Stimulated activated CD8-positive, alpha-beta memory T cell treated with anti-CD3 and anti-CD28 coated beads, Interleukin-4, amount 100 ng/mL, for 4 hours (primary cell): ENCODE measurements at places on chromosomes 6 and 20.

- DNase-seq, result no peak
Observed at GRCh38 chr6:136566851-136567250, 16.6 kb upstream of the MAP7 start.

DNA sequence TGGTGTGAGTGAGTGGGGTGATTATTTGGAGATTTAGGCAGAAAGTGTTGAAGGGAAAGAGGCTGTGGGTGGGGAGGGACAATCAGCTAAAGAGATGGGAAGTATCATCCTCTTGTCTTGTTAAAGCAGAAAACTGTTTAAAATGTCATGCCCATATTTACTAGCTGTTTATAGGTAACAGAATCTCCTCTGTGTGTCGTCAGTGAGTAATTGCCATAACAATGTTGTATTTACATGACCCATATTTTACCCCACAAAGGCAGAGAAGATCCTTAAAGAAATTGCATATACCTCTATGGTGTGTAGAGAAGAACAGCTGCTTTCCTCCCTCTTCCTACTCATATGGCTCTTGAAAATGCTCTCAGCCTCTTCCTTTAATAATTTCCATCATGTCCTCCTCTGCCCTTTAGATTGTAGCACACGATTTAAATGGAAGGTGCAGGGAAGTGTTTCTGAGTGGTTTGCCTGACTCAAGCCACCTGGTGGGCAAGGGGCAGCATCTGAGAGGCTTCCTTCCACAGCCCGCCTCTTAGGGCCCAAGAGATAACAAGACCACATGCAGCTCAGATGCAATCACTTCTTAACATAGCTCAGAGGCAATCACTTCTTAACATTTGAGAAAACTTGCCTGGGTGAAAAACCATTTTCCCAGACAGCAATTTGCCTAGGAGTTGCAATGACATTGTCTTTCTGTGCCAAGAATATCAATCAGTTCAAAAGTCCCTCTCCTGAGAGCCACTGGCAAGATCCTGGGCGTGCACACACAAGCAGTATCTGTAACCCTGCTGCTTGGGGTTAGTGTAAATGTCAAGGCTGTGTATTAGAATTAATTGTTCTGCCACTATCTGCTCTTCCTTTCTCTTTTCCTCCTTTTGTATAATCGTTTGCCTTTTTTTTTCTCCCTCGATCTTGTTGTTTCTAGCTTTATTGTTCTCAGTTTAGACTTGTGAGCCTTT is 44.1 kb upstream of the EDN1 start:
- DNase-seq, result no peak

GRCh38 chr6:105272786-105273185 is 93.0 kb upstream of the POPDC3 start:
- DNase-seq, result no peak

- DNase-seq, result no peak
Observed at GRCh38 chr6:40759838-40760237, 172.7 kb upstream of the LRFN2 start.

- DNase-seq, result no peak
Observed at GRCh38 chr6:92111386-92111785, 1308.0 kb downstream of the EPHA7 start.

DNA sequence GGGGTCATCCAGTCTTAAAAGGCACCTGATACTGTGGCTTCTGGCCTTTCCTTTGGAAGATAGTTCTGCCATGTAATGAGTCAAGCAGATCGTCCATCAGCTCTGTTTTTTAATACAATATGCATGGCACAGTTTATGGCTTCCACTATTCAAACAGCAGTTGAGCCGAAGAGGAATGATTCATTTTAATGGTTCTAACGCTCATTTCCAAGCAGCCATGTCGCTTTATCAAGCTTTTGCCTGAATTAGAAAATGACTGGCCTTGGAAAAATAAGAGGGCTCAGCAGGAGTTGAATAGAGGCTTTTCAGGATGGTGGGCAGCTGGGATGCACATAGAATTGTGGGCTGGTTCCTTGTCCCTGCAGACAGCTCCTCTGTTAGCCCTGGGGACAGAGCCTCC is 138.1 kb downstream of the SOBP start:
- no peak for DNase-seq

DNA sequence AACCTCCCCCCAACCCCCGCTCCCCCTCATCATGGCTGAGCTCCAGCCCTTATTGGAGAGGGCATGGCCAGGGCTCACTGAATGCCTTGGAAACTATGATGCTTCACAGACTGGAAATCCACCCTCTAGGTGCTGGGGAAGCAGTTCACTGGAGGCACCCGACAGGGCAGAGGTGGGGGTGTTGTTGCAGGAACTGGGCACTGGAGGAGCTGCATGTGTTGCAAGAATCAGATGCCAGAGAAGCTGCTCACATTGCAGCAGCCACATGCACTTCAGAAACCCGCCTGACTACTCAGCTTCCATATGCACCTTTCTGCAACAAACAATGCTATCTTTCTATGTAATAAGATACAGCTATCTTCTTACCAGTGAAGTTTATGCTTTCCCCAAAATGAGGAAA is 7.9 kb upstream of the TBPL1 start:
- DNase-seq, result no peak

GRCh38 chr6:122995921-122996793 is at the start of gene CLVS2:
Gene CLVS2, plus strand, starts transcription at chr6:122996235. Its CDS starts 1,543 bp downstream, at chr6:122997778.
- no peak for DNase-seq

DNA sequence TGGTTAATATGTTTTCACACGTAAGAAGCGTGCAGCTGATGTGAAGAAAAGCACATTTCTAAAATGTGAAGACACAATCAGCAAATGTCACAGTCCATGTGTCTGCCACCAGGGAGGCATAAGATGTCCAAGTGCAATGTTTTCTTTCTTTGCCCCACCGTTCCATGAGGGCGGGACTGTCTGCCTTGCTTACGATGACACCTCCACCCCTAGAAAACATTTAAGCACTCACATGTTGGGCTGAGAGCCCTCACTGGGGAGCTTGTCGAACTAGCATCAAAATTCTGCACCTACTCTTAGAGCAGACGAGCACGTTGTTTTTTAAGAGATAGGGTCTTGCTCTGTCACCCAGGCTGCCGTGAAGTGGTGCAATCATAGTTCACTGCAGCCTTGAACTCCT is 57.6 kb downstream of the PSMG4 start:
- DNase-seq, result no peak

DNA sequence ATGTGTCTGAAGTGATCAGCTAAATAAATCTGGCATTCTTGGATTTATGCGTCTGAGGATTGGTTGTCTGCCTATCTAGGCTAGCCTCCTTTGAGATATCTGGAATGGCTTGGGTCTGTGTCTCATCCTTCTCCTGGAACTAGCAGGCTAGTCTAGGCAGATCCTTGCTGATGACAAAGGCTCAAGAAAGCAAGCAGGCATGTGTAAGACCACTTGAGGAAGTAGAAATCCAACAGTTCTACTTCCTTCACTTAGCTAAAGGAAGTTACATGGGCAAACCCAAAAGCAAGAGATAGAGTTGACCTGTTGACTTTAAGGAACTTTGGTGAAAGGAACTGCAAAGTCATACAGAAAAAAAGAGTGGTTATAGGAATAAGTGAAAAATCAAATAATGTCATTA is 672.6 kb downstream of the MAFB start:
- DNase-seq, result no peak

- DNase-seq, result no peak
Observed at GRCh38 chr20:59515013-59515905, 89.1 kb upstream of the PHACTR3 start.

GRCh38 chr6:165200178-165200577 is 109.2 kb downstream of the C6orf118 start:
- no peak for DNase-seq

DNA sequence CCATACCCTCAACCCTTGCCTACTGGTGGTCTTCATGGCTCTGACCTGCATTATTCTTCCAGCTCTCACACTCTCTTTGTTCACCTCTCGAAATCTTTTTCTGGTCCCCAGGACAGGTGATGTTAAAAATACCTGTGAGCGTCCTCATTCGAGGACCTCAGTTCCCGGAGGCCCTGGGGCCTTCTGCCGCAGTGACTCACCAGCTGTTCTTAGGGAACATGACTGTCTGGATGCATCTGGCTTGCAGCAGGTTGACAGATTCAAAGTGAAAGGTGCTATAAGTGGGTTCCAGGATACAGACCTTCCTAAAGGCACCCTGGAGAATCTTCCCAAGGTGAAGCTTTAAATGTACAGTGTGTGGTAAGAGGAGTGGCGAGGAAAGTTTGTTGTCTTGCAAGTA is 210.4 kb upstream of the KCNG1 start:
- DNase-seq, result no peak

- DNase-seq, result no peak
Observed at GRCh38 chr6:57123111-57123510, 33.1 kb downstream of the ZNF451 start.

- peak; percentile 37 for DNase-seq
Observed at GRCh38 chr6:25027221-25027916, 91.6 kb upstream of the RIPOR2 start.

GRCh38 chr6:44527583-44528369 is 140.3 kb downstream of the CDC5L start:
- no peak for DNase-seq

DNA sequence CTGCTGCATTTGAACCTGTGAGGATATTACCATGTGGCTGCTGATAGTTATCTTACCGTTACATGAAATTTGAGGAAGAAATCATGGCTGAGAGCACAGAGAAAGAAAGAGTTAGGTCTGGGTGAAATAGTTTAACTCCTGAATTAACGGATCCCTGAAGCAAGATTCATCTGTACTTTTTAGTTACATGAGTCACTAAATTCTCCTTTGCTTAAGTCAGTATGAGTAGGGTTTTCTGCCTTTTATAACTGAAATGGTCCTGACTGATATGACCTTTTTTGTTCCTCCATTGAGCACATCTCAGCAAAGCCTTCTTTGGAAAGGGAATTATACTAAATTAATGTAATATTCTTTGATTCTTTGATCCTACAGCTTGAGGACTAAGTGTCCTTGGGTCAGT is 333.3 kb upstream of the ZFP64 start:
- no peak for DNase-seq

DNA sequence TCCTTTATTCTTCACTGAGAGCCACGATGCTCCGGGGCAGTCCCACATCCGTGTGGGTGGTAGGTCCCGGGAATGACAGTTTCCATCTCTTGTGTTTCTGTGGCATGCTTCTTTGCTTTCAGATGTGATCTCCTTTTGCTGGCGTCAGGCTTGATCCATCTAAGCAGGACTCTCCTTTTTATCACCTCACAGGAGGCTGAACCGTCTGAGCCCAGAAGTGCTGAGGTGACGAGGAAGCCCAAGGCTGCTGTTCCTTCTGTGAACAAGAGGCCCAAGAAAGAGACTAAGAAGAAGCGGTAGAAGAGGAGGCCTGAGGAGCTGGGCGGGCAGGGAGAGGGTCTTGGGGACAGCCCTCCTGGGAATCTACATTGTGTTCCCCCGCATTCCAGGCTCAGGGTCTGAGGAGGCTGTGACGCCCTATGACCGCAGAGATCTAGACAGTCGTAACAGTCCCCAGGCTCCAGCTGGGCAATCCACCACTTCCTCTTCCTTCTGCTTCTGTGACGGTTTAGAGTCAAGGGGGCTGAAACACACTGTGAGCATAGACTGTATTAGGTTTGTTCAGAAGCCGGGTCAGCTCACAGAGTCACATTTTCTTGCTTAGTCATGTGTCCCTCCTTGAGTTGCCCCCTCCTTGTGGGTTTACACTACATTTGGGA is 26.8 kb downstream of the MANBAL start:
- no peak for DNase-seq

GRCh38 chr6:52015953-52016352 is 71.5 kb downstream of the PKHD1 start:
- no peak for DNase-seq

- DNase-seq, result no peak
Observed at GRCh38 chr6:146613947-146614346, 15.2 kb downstream of the ADGB start.

GRCh38 chr6:136762022-136762975 is 30.0 kb downstream of the MAP3K5 start:
- no peak for DNase-seq

GRCh38 chr20:25246182-25246999 is 1.5 kb upstream of the PYGB start:
- DNase-seq, result no peak

DNA sequence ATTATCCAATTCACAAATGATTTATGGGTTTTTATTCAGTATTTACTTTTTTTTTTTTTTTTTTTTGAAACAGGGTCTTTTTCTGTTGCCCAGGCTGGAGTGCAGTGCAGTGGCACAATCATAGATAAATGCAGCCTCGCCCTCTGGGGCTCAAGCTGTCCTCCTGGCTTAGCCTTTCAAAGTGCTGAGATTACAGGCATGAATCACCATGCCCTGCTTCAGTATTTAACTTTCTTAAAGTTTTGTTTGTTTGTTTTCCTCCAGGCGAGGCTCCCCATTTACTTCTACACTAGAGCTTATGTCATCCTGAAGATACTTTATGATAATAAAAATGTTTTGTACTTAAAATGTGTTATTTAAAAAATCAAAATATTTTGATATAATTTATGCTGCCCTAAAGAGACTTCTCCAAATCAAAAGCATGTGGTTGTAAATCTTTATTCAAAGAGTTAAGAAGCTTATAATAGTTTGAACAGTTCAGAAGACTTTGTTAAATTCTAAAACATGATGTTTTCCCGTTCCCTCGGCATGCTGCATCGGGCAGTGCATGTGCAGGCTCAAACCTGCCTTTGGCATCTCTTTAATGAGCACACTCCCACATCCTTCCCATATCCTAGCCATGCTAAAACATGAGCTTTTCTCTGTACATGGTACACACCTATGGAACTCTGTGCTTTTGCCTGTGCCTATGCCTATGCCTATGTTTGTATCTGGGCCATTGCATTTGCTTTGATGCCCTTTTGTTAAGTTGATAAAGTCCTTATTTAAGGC is 11.0 kb downstream of the SMPDL3A start:
- DNase-seq, result no peak

DNA sequence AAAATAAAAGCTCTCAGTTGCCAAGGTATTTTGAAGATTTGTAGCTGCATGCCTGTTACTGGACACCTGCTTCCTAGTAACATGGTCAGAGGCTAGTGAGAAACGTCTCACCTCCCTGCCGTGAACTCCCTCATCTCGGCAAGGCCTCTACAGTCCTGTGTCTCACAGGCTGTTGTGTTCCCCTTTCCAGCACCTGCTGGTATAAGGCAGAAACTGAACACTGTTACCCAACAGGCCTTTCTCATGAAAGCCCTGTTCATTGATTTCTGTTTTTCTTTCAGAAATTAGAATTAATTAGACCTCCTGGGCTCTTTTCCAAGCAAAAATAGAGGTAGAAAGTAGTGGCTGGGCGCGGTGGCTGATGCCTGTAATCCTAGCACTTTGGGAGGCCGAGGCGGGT is 17.6 kb upstream of the SRSF3 start:
- DNase-seq, result no peak

- DNase-seq, result no peak
Observed at GRCh38 chr6:41702771-41703494, 32.5 kb downstream of the TFEB start.
